ENCODE measurements at places on chromosomes 11 and 22.

DNA sequence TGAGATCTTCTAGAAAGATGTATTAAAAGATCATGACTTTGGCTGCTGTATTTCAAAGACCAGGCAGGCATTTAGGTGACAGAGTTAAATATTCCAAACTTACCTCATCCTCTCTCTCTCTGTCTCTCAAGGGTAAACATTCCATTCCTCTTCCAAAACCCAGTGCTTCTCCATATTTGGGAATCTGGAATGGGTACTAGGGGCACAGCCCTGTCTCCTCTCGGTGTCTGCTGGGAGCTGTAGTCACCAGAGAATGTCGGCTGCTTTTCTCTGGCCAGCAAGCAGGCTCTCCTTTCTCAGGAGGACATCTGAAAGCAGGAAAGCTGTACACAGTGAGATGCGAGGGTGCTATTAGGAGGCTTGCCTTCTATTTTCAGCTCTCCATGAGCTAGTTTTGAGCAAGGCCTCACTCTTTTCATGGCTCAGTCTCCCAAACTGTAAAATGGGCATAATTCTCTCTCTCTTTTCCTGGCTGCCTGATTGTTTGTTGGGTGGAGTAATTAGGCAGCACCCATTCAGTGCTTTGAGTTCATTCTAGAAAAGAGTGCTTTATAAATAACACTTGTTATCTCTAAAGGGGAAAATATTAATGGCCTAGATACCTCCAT lies 9.3 kb upstream of the PEX26 start:
- DNase-seq = no peak

GRCh38 chr22:19244600-19245352 lies 46.7 kb downstream of the CLTCL1 start:
- DNase-seq = no peak

DNA sequence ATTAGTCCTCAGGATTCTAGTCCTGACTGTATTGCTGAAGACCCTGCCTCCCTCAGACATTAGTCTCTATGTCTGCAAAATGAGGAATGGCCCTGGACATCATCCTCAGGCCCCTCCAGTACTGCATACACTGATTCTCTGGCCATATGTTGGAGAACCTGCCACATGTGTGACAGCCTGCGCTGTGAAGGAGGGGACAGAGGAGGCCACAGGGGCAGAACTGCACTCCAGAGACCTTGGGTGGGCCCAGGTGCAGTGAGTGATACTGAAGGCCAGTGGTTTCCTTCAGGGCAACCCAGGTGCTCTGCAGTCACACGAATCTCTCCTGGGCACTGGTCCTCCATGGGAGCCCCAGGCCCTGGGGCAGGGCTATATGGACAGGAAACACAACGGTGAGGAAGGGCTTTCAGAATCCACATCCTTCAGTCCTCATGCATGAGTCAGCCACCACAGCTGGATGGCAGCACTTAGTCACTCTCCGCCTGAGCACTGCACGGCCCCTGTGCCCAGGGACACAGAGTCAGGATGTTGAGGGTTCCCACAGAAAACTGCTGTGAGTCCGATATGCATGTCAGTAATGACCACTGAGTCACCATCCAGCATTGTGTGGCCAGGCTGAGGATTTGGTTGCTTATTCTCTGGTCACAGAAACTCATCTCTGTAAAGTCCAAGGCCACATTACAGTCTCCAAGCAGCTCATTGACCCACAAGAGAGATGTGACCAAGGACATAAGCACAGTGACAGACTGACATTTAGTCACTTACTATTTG lies 39.7 kb downstream of the ME3 start:
- no peak for DNase-seq

GRCh38 chr11:78030429-78031325 lies 7.6 kb upstream of the KCTD14 start:
- no peak for DNase-seq

DNA sequence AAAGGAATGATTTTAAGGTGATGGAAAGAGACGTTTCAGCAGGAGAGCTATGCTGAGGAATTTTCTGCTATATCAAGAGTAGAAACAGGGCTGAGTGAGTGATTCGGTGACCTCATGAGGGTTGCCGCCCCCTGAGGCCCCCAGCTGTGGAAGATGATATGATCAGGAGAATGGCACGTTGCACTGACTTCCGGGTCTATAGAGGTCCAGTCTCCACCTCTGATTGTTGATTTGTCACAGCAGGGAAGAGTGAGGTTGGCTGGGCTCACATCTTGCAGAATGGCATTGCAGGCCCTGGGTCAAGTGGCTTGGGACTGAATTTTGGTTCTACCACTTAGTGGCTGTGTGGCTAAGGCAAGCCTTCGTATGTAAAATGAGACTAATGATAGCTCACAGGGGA lies 205.1 kb downstream of the SNX19 start:
- DNase-seq = no peak

DNA sequence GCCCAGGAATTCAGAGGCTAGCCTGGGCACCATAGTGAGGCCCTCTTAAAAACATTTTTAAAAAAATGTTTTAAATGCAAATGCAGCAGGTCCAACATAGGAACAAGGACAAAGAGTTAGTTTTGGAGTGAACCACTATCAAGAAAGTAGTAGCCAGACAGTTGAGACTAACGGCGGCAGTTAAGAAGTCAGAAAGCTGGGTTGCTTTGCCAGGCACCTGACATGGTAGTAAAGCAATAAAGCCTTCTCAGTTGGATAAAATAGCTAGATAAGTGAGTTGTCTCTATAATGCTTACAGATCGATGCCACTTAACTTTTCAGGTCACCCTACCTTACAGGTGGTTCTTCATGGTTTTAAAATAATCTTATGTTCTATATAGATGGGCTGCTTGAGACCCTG lies 16.9 kb upstream of the DDX17 start:
- no peak for DNase-seq

Measured in stimulated activated CD4-positive, alpha-beta T cell treated with anti-CD3 and anti-CD28 coated beads, Interleukin-12 subunit alpha, Interleukin-12 subunit beta, amount 100 ng/mL, for 4 hours (primary cell).